Mammary epithelial cell (primary cell): ENCODE measurements at places on chromosomes 7 and 10.

DNA sequence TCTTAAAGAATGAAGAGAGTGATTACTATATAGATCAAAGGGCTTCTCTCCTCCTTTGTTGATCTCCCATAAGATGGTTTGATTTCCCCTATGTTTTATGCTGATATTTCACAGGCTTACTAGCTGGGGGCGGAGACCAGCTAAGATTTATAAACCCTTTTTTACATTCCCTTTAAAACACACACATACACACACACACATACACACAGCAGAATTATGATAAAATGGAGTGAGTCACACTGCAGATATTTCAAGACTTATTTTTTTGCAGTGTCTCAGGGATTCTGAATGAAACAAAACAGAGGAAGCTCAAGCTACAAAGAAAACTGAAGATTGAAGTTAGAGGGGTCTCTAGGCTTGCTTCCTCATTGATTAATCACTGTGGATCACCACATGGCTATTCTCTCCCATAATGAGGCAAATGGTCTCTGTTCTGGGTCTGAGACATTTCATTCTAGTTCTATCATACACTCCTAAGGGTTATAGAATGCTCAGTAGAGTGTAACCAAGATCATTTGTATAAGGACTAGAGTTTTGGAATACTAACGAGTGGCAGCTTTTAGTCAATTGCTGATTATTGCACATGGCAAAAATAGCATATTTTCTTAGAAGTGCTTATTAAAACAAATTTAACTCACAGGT, 18.6 kb downstream of the INA start:
- peak; percentile 34 for DNase-seq

GRCh38 chr10:43902842-43903241, 254.2 kb upstream of the ZNF32 start:
- no peak for DNase-seq

DNA sequence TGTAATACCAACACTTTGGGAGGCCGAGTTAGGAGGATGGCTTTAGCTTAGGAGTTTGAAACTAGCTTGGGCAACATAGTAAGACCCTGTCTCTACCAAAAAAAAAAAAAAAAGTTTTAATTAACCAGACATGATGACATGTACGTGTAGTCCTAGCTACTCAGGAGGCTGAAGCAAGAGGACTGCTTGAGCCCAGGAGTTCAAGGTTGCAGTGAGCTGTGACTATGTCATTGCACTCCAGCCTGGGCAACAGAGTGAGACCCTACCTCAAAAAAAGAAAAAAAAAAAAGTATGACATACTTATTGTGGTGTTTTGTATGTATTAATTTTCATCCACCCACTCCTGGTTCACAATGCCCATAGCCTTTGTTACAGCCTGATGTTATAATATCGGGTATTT, 69.7 kb downstream of the GSAP start:
- DNase-seq, result no peak

DNA sequence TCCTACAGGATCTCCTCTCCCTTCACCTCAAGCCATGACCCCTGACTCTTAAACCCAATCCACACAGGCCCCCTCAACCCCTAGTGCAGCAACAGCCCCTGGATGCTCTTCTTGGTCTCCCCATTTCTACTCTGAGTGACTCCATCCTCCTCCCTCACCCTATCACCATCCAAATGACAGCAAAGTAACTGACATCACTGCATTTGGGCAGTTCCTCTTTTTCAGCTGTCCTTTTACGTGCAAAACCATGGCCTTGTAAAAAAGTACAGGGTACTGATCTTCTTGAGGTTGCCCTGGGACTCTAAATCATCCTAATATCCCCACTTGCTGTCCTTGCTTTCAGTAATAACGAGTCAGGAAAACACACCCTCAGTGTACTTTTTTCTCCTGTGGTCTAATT, 454.9 kb downstream of the ADRA2A start:
- no peak for DNase-seq

GRCh38 chr10:78312197-78313047, 278.8 kb downstream of the RPS24 start:
- no peak for DNase-seq

DNA sequence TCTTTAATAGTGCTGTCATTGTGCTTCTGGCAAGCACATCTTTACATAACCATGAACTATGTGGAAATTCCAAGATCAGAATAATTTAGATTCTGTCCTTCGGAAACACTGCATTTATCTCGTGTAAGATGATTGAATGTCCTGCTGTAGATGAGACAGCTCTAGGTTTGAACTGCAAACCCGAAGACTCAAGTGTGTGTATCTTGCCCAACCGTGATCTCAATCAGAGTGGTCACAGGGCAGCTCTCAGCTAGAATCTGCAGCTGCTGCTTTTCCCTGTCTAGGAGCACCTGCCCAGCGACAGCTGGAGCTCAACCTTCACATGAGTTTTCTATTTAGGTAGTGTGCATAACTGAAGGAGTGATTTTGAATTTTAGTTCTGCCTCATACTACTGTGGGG, 17.5 kb upstream of the KIF20B start:
- no peak for DNase-seq

DNA sequence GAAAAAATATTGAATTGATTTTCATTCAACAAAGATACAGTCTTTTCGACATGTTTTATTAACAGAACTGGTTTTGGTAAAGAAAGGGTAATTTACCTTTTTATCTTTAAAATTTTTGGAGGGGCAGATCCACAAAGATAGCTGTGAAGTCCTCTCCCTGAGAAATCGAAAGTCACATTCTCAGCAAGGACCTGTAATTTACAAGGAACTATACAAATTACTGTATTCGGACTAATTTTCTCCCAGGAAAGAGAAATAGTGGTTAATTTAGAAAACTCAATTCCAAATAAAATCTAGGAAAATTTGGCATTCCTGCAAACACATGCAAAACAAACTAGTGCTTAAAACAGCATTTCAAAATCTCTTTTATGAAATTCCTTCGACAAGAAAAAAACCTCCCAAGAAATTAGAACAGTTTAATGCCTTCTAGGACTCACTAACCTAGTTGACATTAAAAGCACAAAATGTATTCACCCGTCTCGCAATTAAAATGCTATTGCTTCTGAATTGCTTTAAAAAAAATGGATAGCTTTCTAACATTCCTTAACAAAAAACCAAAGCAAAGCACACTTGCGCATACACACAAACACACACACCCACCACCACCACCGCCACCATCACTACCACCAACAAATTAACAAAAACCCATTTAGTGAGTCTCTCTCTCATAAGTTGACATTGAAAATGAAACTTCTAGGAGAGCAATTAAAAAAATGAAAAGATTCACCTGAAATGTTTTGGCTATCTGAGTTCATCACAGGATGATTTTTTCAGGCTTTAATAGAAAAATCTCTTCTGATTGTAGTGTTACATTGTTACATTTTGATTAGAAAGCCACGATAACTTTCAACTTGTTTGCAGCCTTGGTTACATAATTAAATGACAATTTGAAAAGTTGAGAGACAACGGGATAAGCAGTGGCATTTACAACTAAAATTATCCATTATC, 4.0 kb upstream of the NKX2-3 start:
- DNase-seq, result no peak

DNA sequence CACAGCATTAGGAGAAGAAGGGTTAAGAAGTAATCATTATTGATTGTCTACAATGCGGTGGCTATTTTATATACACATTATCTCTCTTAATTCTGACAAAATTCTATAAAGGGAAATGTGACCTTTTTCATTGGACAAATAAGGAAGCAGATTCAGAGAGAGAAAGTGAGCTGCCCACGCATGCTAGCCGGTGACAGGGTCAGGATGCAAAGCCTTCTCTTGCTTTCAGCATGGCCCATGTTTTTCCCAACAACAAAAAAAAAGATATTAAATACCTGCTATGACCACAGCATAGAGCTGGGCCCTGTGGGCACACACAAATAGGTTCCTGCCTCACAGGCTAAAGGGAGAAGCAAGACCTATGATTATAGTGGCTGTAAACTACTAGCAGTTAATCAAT, 66.8 kb downstream of the PPP1R3C start:
- DNase-seq, result no peak

- DNase-seq, result peak; percentile 70
Observed at GRCh38 chr10:107653832-107654287, 489.4 kb upstream of the SORCS1 start.

GRCh38 chr7:27435461-27435860, 192.9 kb downstream of the EVX1 start:
- no peak for DNase-seq

GRCh38 chr7:155459700-155460461, 2.0 kb downstream of the EN2 start:
- DNase-seq, result no peak

DNA sequence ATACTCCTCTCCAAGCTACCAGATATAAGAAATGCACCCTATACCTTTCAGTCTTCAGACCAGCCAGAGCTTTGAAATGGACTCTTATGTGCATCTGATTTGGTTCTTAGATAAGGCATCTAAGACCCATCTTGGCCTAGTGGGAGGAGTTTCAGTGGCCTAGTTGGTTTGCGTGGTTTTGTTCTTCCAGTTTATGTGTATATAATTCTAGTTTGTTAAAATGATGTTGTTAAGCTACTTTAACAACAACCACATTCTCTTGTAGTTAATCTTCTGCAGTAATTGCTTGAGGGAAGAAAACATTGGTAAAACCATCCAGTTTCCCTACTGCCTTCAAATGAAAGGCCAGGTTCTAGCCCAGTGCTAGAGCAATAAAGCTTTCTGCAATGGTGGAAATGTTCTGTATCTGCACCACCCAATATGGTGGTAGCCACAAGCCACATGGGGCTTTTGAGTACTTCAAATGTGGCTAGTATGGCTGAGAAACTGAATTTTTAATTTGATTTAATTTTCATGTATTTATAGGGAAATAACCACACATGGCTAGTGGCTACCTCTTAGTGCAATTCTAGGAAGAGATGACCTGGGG, 66.3 kb downstream of the KLHDC10 start:
- no peak for DNase-seq

DNA sequence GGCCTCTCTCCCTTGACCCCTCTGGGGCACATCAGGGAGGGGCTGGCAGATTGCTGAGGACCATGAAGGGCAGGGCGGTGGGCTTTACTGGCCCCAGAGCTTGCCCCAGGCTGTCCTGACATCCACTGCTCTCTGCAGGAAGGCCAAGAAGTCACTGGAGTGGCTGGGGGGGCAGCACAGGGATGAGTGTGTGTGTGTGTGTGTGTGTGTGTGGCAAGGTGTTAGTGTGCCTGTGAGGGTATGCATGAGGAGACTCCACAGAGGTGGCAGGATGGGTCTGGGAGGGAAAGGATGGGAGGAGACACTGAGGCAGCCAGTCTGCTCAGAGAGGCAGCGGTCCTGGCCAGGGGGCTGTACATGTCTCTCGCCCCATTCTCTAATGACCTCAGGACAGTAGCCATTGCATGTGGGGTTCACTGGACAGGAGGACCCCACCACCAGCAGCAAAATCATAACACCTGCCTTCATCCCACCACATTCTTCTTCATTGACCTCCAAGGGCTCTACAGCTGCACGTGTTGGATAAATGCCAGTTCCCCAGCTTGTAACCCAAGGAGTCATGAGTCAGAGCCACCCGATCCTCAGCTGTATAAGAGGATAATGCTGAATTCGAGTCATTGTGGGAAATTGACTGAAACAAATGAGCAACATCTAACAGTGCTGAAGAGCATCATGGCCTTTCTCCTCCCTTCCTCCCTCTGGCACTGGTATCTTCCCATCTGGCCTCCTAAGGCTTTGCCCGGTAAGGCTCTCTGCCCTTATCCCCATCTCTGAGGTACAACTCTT, 720.5 kb downstream of the GRID1 start:
- peak; percentile 50 for DNase-seq

- peak; percentile 77 for DNase-seq
Observed at GRCh38 chr10:113099431-113100183, 149.6 kb downstream of the TCF7L2 start.

GRCh38 chr10:68434657-68435056, 27.6 kb upstream of the RUFY2 start:
- peak; percentile 72 for DNase-seq

- peak; percentile 93 for DNase-seq
Observed at GRCh38 chr7:154928136-154929005, 74.6 kb downstream of the PAXIP1 start.

GRCh38 chr10:23155169-23155568, 36.9 kb upstream of the PTF1A start:
- DNase-seq, result no peak

- DNase-seq, result no peak
Observed at GRCh38 chr7:131943646-131944045, 387.2 kb upstream of the PODXL start.

GRCh38 chr10:34599026-34599795, 215.9 kb downstream of the PARD3 start:
- no peak for DNase-seq

- peak; percentile 76 for DNase-seq
Observed at GRCh38 chr10:27242951-27243551, 2.5 kb upstream of the ACBD5 start.

- DNase-seq, result no peak
Observed at GRCh38 chr7:23346316-23346715, 47.2 kb downstream of the MALSU1 start.
